ENCODE measurements at places on chromosomes 7 and 10.

DNA sequence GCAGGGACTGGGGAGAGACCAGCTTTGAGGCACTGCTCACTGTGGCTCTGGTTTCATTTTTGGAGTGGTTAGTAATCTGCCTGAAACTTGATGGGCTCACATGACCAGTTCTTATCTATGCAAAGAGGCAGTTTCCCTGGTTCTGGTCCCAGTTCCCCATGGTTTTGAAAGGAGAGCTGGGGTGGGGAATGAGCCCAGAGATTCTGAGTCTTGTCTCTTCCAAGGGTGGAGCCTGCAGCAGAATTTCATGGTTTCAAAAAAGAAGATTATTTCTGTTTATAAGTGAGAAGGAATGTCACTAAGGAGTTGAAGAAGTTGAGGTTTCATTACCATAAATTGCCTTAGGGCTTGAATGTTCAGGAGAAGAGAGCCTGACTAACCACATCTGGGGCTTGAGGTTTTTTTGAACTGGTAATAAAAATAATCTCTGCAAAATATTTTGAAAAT, 190.2 kb upstream of the HABP2 start:
- no peaks in the 10 kb centered on the region for H3K4me1 ChIP-seq
- H3K27ac ChIP-seq: peak overlapping the region; percentile 3
- H3K4me3 ChIP-seq: no peak overlapping the region
- H3K27me3 ChIP-seq: no peaks in the 10 kb centered on the region
- H3K36me3 ChIP-seq: no peaks in the 10 kb centered on the region
- no peak for DNase-seq

DNA sequence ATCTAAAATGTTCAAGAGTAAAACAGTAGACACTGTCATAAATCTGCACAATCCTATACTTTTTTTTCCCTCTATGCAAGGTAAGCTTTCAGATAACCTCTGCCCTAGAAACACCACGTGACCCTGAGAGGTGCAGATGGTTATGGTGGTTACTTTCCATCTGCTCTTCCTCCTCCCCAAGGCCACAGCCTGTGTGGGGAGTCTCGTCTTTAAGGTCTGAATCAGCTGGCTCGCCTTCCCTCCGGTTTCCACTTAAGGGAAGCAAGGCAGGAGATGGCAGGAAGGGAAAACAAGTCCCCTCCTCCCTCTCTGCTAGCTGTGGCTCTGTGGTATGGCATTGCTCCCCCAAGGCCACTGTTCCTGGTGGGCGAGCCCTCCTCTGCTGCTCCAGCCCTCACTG, 181.8 kb downstream of the GLI3 start:
- DNase-seq: no peak
- H3K4me3 ChIP-seq: no peak overlapping the region
- H3K4me1 ChIP-seq: no peaks in the 10 kb centered on the region
- no peaks in the 10 kb centered on the region for H3K36me3 ChIP-seq
- H3K27me3 ChIP-seq: no peaks in the 10 kb centered on the region

- H3K27me3 ChIP-seq: no peaks in the 10 kb centered on the region
- H3K27ac ChIP-seq: no peak overlapping the region
- peaks cover 89% of the 10 kb centered on the region for H3K36me3 ChIP-seq
- no peak overlapping the region for H3K4me3 ChIP-seq
- no peak for DNase-seq
These were observed 28.3 kb downstream of the GBX1 start for GRCh38 chr7:151139071-151139790.

DNA sequence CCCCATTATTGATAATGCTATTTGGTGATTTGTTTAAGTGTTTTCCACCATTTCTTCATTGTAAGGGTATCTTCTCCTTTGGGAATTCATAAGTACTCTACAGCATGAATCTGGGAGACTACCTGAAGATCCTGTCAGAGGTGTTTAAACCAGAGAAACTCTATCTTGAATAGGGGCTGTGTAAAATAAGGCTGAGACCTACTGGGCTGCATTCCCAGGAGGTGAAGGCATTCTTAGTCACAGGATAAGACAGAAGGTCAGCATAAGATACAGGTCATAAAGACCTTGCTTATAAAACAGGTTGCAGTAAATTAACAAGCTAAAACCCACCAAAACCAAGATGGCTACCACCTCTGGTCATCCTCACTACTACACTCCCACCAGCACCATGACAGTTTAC, 13.4 kb upstream of the OR2A5 start:
- no peaks in the 10 kb centered on the region for H3K27me3 ChIP-seq
- DNase-seq: no peak
- no peaks in the 10 kb centered on the region for H3K4me1 ChIP-seq
- H3K36me3 ChIP-seq: no peaks in the 10 kb centered on the region
- no peak overlapping the region for H3K4me3 ChIP-seq

GRCh38 chr7:98970805-98971204, 92.5 kb downstream of the TRRAP start:
- no peak overlapping the region for H3K27ac ChIP-seq
- no peaks in the 10 kb centered on the region for H3K27me3 ChIP-seq
- no peak for DNase-seq
- H3K4me3 ChIP-seq: no peak overlapping the region
- H3K4me1 ChIP-seq: no peaks in the 10 kb centered on the region

- H3K27ac ChIP-seq: peak overlapping the region; percentile 55
- H3K4me1 ChIP-seq: no peaks in the 10 kb centered on the region
- no peak for DNase-seq
- H3K36me3 ChIP-seq: no peaks in the 10 kb centered on the region
These were observed 114.3 kb upstream of the ARID5B start for GRCh38 chr10:61787170-61787569.

GRCh38 chr10:96448021-96448457, 65.7 kb downstream of the TLL2 start:
- H3K27me3 ChIP-seq: no peaks in the 10 kb centered on the region
- no peak overlapping the region for H3K27ac ChIP-seq
- no peak overlapping the region for H3K4me3 ChIP-seq
- H3K4me1 ChIP-seq: no peaks in the 10 kb centered on the region
- H3K36me3 ChIP-seq: no peaks in the 10 kb centered on the region

DNA sequence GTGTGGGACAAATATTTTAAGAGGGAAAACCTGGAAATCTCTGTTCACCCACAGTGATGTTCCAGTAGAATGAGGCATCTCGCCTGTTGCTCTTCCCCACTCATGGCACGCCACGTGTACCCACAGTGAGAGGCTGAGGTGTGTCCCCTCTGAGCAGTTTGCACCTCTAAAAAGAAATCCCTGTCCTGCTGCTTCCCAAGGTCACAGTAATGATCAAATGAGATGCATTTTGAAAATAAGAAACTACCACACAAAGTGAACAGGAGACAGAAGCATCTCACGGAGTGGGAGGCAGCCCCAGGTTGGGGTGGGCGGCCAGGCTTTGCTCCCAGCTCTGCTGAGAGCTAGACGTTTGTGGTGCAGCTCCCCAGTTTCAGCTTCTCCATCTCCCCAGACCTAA, 12.4 kb upstream of the ZNF777 start:
- peaks cover 60% of the 10 kb centered on the region for H3K36me3 ChIP-seq
- no peaks in the 10 kb centered on the region for H3K4me1 ChIP-seq
- H3K27ac ChIP-seq: no peak overlapping the region
- DNase-seq: no peak
- no peaks in the 10 kb centered on the region for H3K27me3 ChIP-seq

- no peak for DNase-seq
- H3K27ac ChIP-seq: no peak overlapping the region
- no peaks in the 10 kb centered on the region for H3K27me3 ChIP-seq
- no peaks in the 10 kb centered on the region for H3K36me3 ChIP-seq
- H3K4me1 ChIP-seq: no peaks in the 10 kb centered on the region
- no peak overlapping the region for H3K4me3 ChIP-seq
These were observed 126.2 kb downstream of the MICU1 start for GRCh38 chr10:72499701-72500100.

DNA sequence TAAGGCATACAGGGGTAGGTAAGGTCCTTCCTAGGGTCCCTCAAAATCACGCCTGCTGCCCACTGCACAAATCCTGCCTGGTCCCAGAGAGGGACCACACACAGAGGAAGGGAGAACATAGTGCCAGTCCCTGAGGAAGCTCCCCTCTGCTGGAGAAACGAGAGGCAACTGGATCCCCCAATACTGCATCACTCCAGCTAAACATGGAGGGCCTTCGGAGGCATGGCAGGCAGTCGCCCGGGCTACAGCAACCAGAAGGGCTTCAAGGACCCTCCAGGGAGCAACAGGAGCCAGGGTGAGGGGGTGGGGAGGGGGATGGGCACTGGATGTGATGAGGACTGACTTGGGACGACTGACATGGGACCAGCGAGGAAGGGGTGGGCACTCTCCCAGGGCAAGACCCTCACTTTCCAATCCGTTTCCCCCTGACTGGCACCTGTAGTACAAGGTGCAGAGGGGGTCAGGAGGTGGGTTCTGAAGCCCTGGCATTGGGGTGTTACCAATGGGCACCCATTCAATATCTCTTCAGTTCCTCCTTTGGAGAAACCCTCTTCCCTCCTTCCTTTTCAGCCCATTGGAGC, 21.7 kb downstream of the DDIT4 start:
- H3K4me1 ChIP-seq: no peaks in the 10 kb centered on the region
- no peak overlapping the region for H3K27ac ChIP-seq
- H3K27me3 ChIP-seq: no peaks in the 10 kb centered on the region
- no peak for DNase-seq
- H3K36me3 ChIP-seq: no peaks in the 10 kb centered on the region
- no peak overlapping the region for H3K4me3 ChIP-seq

GRCh38 chr10:30510932-30511700, 77.1 kb downstream of the MAP3K8 start:
- H3K36me3 ChIP-seq: no peaks in the 10 kb centered on the region
- no peaks in the 10 kb centered on the region for H3K27me3 ChIP-seq
- no peak for DNase-seq
